Fibroblast of skin of scalp (primary cell): ENCODE measurements at places on chromosomes 3 and 15.

DNA sequence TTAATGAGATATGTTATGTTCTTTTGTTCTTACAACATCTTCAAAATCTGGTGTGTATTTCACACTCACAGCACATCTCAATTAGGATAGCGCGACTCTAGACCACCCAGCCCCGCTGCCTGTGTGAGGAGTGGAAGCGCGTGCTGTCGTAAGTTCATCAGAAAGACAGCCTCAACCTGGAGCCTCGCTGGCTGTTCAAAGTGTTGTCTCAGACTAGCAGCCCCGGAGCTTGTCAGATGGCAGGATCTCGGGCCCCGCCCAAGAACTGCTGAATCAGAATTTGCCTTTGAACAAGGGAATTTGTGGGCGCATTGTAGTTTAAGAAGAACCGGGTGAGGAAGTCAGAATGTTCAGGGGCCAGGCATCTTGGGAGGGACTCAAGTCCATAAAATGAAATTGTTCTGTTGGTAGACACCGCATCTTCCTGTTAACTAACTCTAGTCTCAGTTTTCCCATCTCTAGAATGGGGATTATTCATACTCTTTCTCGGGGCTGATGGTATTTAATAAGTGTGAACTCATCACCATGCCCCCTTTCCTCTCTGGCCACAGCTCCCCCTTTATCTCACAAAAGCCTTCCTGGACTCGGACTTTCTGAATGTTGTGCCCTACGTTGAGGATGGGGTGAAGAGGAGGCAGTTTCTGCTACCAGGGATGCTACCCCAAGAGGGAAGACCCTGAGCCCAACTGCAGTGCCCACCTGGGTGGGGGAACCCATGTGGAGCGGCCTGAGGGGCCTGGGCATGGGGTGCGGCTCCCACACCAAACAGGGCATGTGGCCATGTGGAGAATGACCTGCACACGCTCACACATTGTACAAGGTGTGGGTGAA is 40.4 kb downstream of the BHLHE40 start:
- no peak for DNase-seq

DNA sequence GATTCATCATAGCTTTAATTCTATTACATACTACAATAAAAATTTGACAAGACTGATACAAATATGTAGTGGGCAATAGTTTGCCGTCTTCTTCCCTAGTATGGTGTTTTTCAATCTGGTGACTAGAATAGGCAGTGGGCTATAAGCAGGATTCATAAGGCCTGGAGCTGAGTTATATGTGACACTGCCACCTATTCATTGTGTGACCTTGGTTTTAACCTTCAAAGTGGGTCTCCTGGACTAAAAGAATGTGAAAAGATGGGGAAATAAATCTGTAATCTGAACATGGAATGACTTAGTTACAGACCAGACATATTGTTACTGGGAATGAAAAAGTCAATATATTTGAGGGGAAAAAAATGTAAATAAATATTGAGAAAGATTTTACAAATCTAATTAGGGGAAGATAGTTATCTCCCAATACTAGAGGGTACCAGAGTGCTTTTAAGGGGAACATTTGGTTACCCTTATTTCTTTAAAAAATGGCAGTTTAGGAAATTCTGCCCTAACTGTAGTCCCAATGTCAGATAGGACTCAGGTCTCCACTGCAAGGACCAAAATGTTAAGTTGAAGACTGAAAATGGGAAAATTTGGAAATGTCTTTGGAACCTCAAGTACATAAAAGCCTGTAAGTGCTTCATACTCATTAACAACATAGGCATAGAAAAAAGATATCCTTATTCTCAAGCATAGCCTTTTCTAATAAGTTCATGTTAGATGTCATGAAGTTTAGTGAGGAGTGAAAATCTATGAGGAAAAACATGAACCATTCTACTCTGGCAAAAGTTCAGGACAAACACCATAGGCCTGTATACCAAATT is 10.7 kb upstream of the SETD5 start:
- no peak for DNase-seq

- no peak for DNase-seq
Measured at GRCh38 chr3:157087780-157088600, 72.0 kb downstream of the CCNL1 start.

- DNase-seq, result no peak
Measured at GRCh38 chr3:127629467-127630403, 750 bp downstream of the PODXL2 start.

DNA sequence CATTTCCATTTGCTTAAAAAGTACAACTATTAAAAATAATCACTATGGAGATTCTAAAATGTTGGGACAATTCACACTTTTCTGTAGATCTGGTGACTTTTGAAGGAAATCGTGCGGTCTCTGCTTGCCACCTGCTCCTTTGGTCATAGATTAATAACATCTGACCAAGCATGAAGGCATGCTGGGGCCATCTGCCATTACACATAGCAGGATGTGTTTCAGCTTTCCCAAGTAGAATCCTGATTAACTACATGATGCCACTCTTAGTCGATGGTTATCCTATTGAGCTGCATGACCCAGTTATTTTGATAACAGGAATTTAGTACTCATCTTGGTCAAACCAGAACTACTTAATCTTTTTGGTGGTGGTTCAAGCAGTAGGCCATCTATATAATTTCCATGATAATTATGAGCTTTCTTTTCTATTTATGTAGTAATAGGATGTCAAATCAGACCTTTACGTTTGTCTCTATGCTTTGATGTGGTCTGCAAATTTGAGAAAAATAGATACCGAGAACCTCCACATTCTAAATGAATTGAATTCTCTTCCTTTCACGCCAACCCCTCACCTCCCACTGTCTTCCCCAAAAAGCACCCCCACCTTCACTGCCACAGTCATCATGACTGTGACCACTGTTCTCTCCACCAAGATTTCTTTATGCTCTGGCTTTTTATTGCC is 158.1 kb downstream of the DIPK2A start:
- no peak for DNase-seq

DNA sequence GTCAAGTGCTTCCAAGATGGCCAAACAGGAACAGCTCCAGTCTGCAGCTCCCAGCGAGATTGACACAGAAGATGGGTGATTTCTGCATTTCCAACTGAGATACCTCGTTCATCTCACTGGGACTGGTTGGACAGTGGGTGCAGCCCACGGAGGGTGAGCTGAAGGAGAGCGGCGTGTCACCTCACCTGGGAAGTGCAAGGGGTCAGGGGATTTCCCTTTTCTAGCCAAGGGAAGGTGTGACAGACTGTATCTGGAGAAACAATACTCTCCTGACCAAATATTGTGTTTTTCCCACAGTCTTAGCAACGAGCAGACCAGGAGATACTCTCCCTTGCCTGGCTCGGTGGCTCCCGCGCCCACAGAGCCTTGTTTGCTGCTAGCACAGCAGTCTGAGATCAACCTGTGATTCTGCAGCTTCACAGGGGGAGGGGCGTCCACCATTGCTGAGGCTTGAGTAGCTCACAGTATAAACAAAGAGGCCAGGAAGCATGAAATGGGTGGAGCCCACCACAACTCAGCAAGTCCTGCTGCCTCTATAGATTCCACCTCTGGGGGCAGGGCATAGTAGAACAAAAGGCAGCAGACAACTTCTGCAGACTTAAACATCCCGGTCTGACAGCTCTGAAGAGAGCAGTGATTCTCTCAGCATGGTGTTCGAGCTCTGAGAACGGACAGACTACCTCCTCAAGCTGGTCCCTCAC is 293.5 kb upstream of the SUCLG2 start:
- peak; percentile 29 for DNase-seq

GRCh38 chr3:112470788-112471187 is 28.5 kb downstream of the BTLA start:
- peak; percentile 43 for DNase-seq

DNA sequence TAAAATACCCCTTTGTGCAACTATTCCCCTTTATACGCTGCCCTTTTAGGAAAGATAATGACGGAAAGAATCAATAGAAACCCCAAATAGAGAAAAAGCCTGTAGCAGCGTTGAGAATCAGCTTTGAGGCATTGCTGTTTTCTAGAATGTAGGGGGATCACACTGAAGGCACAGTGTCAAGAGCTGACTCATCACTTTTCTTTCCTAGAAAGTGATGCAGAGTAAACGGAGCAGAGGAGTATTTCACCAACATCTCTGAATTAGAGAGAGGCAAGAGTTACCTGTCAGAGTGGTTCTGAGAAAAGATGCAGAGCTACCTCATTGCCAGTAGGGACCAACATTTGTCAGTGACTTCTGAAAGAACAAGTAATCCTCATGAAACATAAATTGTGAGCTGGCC is 269.8 kb upstream of the TMC3 start:
- DNase-seq, result no peak

GRCh38 chr3:81995329-81995728 is 233.9 kb upstream of the GBE1 start:
- no peak for DNase-seq

- no peak for DNase-seq
Measured at GRCh38 chr3:53534216-53534615, 39.8 kb downstream of the CACNA1D start.

GRCh38 chr15:62782071-62782841 is 260.3 kb upstream of the TPM1 start:
- DNase-seq, result peak; percentile 98

GRCh38 chr3:61780455-61781228 is 219.3 kb downstream of the PTPRG start:
- no peak for DNase-seq

- DNase-seq, result no peak
Measured at GRCh38 chr15:75835990-75836958, 7.0 kb upstream of the UBE2Q2 start.

DNA sequence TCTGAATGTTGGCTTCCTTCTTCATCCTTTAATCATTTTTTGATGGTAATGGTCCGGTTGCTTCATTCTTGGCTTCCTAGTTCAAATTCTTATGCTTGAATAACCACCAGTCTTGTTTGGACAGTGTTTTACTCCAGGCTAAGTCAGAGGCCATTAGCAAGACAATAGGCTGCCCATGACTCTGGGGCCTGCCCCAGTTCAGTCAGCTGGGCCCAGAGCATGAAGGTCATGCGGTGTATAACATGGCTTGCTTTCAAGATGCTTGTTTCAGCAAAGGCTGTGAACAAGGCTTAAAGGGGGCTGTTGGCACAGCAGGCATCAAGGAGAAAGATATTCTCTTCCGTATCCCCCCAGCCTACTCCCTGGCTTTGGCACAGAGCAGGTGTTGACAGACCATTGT is 13.7 kb downstream of the TM4SF18 start:
- DNase-seq, result no peak

DNA sequence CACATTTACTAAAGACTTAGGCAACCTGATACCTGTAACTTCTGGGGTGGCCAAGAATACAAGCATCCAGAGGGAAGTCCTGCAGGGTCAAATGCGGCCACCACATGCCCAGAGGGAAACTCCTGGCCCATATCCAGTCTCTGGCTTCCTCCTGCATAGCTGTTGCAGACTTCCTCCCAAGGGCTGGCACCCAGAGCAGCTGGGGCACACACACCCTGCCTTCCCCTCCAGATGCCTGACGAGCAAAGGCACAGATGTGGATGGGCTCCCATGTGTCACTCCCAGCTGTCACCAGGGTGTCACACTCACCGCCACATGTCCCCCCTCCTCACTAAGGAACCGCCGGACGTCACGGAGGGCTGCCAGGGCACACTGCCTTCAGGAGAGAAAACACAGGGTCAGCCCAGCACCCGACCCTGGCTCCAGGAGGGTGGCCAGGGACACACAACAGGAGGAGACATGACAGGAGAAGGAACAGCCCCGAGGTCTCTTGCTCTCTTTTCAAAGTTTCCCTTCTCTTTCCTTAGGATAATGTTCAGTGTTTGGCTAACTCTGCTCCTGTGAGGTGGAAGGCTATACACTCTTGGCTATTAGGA is 13.2 kb downstream of the PFKFB4 start:
- no peak for DNase-seq
